Omental fat pad (tissue), 4 donors: ENCODE measurements at places on chromosomes 4 and X. TPM values are rescaled to one million over a fixed set of nuclear protein-coding genes. Genes with fewer than 3 reads are reported as not detected.

- DNase-seq = no peak
Observed at GRCh38 chrX:142204522-142205433, at the start of gene MAGEC2. MAGEC2 (minus strand) TSS chrX:142205290; CDS start chrX:142203987, 1,303 bp downstream.

The SLC16A2 gene
- total RNA-seq = 10.9 TPM

DNA sequence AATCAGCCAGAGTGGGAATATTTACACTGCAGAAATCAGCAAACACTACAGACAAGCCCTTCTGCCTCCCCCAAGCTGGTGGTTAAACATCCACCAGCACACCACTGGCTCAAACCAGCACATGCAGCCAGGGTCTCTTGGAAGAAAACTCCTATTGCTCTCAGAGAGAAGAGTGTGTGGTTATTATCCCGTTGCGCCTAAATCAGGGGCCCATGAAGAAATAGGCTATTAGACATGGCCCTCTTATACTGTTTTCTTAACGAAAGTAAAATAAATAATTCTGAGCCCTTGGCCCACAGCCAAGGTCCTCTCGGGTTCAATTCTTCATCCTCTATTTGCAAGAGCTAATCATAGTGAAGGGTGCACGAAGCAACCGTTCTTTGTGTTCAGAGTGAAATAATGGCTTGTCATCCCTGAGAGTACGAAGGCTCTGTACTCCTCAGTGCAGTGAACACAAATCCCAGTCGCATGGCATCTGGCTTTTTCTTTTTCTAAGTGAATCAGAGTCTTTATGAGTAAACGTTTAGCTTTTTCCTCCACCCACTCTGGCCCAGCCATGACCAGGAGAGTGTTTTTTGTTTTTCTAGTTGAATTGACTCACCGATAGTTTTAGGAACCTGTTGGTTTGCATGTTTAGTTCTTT is 33.4 kb upstream of the RBM47 start:
- DNase-seq = no peak

- no peak for DNase-seq
Observed at GRCh38 chr4:155491336-155492120, 114.8 kb upstream of the MAP9 start.

The DDIT4L gene
- 2.2 TPM for total RNA-seq
